NCI-H524 (cell line): ENCODE measurements at places on chromosomes 11 and 22.

DNA sequence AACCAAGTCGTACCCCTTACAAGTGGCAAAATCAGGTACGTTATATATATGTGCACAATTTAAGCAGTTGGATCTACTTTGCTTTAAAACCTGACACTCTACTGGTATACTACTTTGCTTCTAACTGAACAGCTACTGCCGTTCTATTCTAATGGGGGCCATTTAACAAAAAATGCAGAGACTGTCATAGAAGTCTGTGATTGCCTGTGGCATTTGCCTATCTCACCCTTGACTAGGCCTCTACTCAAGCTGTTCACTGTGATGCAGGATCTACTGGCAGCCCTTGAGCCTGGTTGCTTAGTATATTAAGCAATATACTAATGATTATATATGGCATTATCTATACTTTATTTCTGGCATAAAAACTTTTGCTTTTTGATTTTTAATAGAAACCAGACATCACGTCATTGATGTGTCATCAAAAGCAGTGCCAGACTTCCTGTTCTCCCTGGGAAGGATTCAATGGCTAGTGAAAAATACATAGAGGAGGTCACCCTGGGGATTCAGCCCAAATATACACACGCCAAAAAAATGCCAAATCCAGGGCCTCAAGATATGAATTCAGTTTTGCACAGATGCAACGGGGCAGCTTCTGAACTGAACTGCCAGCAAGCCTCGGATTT lies 40.0 kb upstream of the FIBIN start:
- DNase-seq: no peak

GRCh38 chr11:45045683-45046471 lies 95.2 kb upstream of the TP53I11 start:
- DNase-seq: no peak

GRCh38 chr11:26842478-26843282 lies 120.8 kb upstream of the SLC5A12 start:
- DNase-seq: no peak

DNA sequence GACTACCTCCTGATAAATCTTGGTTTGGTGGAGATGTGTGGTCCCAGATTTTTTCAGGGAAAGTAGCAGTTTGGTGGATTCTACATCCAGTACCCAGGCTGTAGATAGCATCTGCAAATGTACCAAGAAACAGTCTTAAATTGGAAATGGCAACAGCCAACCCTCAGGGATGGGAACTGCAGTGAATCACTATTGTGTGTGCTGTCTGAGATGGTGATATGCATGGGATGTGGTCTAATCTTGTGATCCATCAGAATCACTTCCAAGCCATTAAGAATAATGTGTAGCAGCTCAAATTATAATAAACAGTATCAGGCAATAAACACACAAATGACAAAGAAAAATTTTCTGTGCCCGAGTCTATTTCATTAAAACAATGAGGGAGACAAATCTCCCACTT lies 3.4 kb downstream of the OLFML1 start:
- DNase-seq: no peak

GRCh38 chr11:62976109-62976508 lies 8.7 kb downstream of the SLC22A6 start:
- DNase-seq: no peak

DNA sequence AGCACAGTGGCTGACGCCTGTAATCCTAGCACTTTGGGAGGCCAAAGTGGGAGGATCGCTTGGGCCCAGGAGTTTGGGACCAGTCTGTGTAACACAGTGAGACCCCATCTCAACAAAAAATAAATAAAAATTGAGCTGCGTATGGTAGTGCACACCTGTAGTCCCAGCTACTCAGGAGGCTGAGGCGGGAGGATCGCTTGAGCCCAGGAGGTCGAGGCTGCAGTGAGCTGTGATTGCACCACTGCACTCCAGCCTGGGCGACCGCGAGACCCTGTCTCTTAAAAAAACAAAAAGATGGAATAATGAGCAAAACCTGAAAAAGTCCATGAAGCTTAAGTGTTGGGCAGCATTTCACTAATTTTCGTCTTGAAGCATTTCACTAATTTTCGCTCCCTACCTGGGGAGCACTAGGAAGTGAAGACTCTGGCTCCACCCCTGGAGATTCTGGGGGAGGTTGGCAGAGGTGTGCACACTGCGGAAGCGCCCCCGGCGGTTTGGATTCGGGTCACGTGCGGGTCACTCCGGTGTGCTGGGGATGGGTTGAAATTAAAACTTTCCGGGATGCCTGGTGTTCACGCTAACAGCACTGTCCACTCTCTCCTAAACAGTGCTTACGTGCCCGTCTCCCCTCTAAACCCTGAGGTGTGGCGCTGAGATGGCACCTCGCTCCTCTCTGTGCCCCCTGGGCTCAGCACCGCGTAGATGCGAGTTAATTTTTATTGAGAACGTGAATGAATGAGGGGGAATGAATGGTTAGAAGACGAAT lies 906 bp upstream of the NAA40 start:
- no peak for DNase-seq

DNA sequence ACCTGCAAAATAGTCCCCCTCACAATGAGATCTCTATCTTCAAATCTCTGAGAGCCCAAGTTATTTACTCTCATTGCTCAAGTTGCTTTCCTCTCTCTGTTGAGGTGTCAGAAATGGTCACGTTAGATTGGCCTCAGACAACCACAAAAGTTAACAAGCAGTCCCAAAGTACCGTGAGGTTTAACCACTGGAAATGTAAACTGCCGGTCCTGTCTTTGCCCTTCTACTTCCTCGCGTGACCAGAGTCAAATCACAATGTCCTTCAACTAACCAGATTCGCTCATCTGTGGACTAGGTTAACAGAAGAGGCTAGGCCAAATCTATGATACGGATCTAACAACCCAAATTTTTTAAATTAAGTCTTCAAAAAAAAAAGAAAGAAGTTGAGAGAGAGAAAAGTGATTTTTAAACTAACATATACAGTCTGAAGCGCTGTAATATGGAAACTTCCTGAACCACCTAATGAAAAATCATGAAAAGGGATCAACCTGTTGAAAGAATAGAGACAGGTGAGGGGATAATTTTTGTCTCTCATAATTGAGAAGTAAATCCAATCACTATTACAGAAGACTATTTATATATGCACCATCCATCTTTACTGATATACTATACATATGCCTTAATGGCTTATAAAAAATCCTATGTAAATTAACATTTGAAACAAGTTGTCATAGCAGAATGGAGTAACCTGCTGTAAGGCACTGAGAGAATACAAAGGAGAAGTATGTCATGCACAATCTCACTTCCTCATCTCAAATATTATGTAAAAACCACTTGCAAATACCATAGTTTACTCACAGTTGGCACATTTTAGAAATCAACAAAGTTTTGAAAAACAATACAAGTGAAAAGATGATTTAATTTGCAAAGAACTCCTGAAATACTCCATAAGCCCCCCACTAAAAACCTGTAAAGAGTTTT lies 3.3 kb upstream of the JAML start:
- no peak for DNase-seq

- DNase-seq: peak; percentile 50
These were observed 29.0 kb downstream of the MACROD1 start for GRCh38 chr11:64136765-64137441.

GRCh38 chr22:19085233-19085718 lies 36.9 kb downstream of the DGCR2 start:
- peak; percentile 75 for DNase-seq

DNA sequence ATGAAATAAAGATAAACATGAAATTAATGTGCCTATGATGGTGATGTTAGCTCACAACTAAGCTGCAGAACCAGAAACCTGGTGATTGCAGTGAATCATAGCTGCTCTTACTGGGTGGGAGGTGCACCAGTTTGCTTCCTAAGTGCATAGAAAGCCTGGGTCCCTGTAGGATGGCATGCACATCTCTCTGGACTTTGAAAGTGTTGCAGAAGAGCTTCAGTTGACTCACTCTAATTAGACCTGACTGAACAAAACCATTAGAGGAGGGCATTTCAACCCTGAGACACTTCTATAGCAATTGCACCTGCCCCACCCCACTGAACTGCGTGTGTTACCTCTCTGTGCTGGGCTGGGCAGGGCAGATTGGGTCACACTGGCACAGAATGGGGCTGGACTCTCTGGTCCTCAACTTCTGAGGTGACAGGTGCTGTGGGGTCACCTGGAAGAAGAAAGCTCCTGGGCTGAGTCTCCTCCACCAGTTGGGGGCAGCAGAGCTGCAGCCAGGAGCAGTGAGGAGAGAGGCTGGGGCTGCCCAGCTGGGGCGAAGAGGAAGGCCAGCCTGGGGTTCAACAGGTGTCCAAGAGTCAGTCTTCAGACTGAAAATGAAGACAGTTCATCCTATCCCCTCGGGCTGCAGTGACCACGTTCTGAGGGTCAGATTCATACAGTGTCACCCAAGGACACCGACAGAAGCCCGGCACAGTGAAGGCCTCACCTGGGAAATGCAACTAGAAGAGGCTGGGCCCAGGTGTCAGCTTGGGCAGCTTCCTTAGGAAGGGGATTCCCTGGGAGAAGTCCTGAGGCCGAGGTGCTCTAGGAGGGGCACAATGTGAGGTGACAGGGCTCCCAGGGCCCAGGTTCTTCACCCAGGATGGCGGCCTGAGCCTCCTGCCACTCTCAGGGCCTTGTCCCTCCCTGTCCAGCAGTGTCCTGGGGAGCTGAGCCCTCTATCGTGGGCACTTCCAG lies 58.1 kb downstream of the GGTLC2 start:
- no peak for DNase-seq

- peak; percentile 44 for DNase-seq
These were observed at the start of gene CPT1A for GRCh38 chr11:68841718-68842426. Gene CPT1A, minus strand, starts transcription at chr11:68841916. Its CDS starts 26,442 bp downstream, at chr11:68815474.

- DNase-seq: peak; percentile 36
These were observed at the start of gene TIRAP for GRCh38 chr11:126282736-126283591. Gene TIRAP, plus strand, starts transcription at chr11:126283093. Its CDS starts 7,802 bp downstream, at chr11:126290895.
